Foreskin keratinocyte (primary cell): ENCODE measurements at places on chromosomes 1 and 21. TPM values are rescaled to one million over a fixed set of nuclear protein-coding genes. Genes with fewer than 3 reads are reported as not detected.

Gene FMOD
- total RNA-seq: 0.28 and 0.54 TPM in 2 replicates

Gene TMPRSS2
- total RNA-seq: not detected in 2 replicates

Gene DISP3
- 0.07 TPM in 1 of 2 replicates, not detected in the other for total RNA-seq

Gene KDM5B
- 47.9 and 57.2 TPM in 2 replicates for total RNA-seq

Gene MPL
- not detected in 2 replicates for total RNA-seq

Gene LAD1
- 233 and 240 TPM in 2 replicates for total RNA-seq

Gene S100A7
- 0.37 TPM in 1 of 2 replicates, not detected in the other for total RNA-seq

Gene LRRC38
- not detected in 2 replicates for total RNA-seq

Gene CNIH3
- total RNA-seq: 0.65 and 0.78 TPM in 2 replicates

Gene ATP6V1G3
- total RNA-seq: not detected in 2 replicates

Gene PATJ
- 39.1 and 44.5 TPM in 2 replicates for total RNA-seq

Gene ARHGEF10L
- 4.7 and 6.3 TPM in 2 replicates for total RNA-seq

Gene FCRL2
- not detected in 2 replicates for total RNA-seq

Gene ZNF687
- 14.4 and 17.6 TPM in 2 replicates for total RNA-seq

Gene S100A14
- total RNA-seq: 1,158 and 1,223 TPM in 2 replicates

Gene TRABD2B
- 0.25 and 0.41 TPM in 2 replicates for total RNA-seq

Gene SNRPE
- total RNA-seq: 162 and 184 TPM in 2 replicates

Gene DHCR24
- 257 and 310 TPM in 2 replicates for total RNA-seq

Gene MCOLN3
- total RNA-seq: 3.8 and 4.3 TPM in 2 replicates

Gene CFHR4
- not detected in 2 replicates for total RNA-seq

Gene ZNF669
- 7.4 and 8.0 TPM in 2 replicates for total RNA-seq

Gene SLC45A1
- 0.42 and 0.61 TPM in 2 replicates for total RNA-seq

Gene ARHGEF19
- total RNA-seq: 10.7 and 15.3 TPM in 2 replicates

Gene CXADR
- total RNA-seq: 18.3 and 19.9 TPM in 2 replicates

Gene EPHA10
- not detected in 2 replicates for total RNA-seq

Gene BCL2L15
- 0.03 and 0.07 TPM in 2 replicates for total RNA-seq

Gene SERTAD4
- 5.3 and 9.2 TPM in 2 replicates for total RNA-seq

Gene RNU1-3
- 2,556 and 4,441 TPM in 2 replicates for total RNA-seq

Gene CFHR1
- not detected in 2 replicates for total RNA-seq

Gene HHAT
- total RNA-seq: 4.2 and 4.7 TPM in 2 replicates

Gene HFM1
- total RNA-seq: 0.04 and 0.20 TPM in 2 replicates

Gene LCE1F
- 0.42 and 0.61 TPM in 2 replicates for total RNA-seq

Gene TTC22
- total RNA-seq: 4.6 and 5.9 TPM in 2 replicates

Gene FASLG
- total RNA-seq: not detected in 2 replicates

Gene TRIM58
- not detected in 2 replicates for total RNA-seq

Gene PLA2G2F
- total RNA-seq: 0.04 and 0.07 TPM in 2 replicates

Gene LRIF1
- total RNA-seq: 15.4 and 16.3 TPM in 2 replicates

Gene S100A7A
- not detected in 2 replicates for total RNA-seq
